ENCODE measurements at places on chromosomes 2 and 18.

DNA sequence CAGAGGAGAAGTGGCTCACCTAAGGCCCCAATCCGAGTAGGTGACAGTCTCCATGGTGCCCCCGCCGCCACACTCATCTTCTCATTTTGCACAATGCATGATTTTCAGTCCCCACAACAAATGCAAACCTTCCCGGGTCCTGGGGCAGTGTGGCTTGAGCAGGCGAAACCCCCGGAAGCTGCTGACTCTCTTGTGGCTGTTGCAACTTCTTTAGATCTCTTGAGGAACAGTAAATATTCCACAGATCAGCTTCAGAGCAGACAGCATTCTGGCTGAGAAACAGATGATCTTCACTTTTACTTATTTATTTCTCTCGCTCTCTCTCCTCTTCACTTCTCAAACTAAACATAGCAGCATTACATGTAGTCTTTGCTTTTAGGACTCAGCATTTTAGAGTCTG, 51.9 kb downstream of the ASAP2 start:
- DNase-seq = no peak

DNA sequence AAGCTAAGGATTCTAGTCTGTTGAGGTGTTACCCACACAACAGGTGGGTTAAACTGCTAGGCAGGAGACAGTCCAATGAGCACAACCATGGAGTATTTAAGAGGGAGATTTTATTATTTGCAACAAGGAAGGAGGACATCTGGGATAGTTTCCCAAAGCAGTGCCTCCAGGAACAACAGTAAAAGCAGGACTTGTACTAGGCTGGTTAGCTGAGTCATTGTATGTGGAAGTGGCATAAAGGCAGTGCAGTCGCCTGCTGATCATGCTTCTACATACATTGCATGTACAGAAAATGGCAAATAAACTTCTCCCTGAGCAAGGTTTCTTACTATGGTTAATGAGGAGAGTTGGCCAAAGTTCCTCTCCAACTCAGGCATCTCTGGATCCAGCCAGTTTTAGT, 46.1 kb upstream of the CYTIP start:
- no peak for DNase-seq

GRCh38 chr2:206765242-206766056, at the start of the genes FASTKD2 and MDH1B:
TSS of gene FASTKD2 (plus strand) at chr2:206765606. CDS start at chr2:206766694, 1,088 bp downstream.
TSS of gene MDH1B (minus strand) at chr2:206765328. CDS start at chr2:206765271, 57 bp downstream.
- peak; percentile 83 for DNase-seq

DNA sequence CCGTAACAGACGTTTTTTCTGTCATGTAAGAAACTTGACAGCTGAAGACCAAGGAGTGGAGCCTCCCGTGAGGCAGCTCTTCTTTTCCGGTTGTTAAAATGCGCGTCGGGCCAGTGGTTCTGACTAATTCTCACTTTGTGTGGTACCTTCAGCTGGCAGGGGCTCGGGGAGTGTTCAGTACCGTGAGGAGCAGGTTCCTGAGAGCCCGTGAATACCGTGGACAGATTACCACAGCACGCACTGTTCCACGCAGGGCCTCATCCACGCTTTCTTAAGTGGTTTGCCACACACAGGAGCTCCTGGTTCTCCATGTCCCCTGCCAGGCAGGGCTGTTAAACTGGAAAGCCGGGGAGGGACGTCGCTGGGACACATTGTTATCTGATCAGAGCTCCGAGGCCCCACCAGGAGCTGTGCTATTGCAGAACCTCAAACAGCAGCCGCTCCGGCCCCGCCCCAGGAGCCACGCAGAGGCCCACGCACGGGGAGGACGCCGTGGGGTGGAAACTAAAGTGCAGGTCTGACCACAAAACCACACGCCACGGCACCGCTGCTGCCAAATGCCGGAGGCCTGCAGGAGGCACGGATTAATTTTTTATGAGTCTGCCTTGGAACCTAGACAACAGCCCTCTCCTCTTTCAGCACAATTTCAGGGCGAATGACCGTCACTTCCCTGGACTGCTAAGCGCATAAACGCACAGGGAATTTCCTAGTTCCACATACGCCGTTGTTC, 43.3 kb downstream of the NFATC1 start:
- DNase-seq = peak; percentile 14

- peak; percentile 13 for DNase-seq
Observed at GRCh38 chr2:175366815-175367214, 185.3 kb upstream of the ATP5MC3 start.

DNA sequence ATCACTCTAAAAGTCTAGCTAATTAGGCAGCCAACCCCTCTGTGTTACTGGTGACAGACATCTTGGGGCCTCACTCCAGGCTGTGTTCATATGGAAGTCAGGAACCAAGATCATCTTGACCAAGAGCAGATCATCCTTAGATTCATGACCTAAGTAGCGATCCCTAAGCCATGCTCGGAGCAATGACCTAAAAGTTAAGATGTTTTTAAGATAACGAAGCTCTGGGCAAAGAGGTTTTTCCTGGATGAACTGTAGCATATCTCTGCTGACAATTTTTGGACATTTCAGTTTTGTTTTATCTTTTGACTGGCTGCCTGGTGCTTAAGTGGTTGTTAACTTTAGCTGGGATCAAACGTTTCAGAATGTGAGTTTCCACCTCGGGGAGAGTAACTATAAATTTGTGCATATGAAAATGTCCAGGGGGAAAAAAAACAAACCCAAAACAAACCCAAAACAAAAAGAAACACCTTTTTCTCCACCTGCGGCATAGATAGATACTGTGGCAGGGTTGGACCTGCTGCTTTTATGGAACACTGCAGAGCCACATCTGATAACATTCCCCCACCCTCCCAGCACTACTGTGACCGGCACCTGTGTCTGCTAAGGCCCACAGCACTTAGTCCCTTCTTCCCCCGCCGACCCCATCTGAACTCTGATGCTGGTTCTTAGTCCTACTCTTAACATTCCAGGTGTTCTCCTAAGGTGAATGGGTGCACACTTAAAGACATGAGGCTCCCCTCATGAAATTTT, 45.5 kb downstream of the EPAS1 start:
- DNase-seq = no peak

GRCh38 chr2:106140913-106141312, 53.2 kb downstream of the UXS1 start:
- DNase-seq = no peak

DNA sequence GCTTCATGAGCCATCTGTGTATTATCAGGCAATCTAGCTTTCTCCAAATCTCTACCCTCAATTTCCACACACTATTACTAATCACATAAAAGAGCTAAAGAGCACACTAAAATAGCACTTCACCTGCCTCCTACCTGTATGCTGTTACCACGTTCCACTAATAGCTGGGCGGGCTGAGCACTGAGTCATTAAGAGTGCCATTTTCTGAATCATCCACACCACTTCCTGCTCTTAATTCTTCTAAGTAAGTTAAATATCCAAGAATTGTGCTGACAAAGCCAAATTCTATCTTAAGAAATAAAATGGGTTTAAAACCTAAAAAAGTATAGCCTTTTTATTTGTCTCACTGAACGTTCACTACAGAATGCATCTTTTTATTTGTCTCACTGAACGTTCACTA, 35.7 kb downstream of the NOL10 start:
- peak; percentile 37 for DNase-seq

- no peak for DNase-seq
Observed at GRCh38 chr18:23673725-23674124, 11.0 kb upstream of the ANKRD29 start.

DNA sequence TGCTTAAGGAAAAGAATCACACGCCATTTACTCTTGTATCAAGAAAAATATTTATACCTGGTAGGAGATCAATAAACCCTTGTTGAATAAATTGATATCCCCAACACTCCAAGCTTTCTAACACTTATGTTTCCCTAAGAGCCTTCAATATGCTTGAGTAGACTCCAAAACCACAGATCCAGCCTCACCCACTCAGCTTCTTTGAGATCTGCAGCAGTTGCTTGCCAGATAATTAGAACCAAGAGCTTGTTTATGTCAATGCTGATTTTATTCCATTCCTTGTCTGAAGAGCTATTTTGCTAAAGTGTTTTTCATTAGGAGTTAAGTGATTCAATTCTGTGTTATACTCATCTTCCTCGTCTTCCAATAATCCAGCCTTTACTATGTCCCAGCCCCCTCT, 26.3 kb upstream of the CRIM1 start:
- DNase-seq = no peak

DNA sequence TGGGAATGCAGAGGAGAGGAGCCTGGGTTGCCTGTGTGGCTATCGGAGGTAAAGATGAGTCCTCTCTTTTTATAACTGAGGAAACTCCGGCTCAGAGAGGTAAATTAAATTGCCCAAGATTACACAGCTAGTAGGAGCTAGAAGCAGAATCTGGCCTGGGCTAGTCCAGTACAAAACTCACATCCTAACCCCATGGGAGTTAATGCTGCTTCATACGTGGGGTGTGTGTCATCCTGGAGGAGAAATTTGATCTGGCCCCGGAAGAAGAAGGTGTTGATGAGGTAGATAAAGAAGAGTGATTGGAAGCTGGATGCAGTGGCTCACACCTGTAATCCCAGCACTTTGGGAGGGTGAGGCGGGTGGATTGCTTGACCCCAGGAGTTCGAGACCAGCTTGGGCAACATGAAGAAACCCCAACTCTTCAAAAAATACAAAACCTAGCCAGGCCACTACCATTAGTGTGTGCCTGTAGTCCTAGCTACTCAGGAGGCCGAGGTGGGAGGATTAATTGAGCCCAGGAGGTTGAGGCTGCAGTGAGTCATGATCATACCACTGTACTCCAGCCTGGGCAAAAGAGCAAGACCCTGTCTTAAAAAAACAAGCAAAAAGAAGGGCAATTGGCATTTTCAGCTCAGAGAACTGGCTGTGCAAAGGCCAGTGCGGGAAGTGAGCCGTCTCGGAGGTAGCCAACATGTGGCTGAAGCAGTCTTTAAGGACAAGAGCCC, 33.7 kb downstream of the CTIF start:
- no peak for DNase-seq

DNA sequence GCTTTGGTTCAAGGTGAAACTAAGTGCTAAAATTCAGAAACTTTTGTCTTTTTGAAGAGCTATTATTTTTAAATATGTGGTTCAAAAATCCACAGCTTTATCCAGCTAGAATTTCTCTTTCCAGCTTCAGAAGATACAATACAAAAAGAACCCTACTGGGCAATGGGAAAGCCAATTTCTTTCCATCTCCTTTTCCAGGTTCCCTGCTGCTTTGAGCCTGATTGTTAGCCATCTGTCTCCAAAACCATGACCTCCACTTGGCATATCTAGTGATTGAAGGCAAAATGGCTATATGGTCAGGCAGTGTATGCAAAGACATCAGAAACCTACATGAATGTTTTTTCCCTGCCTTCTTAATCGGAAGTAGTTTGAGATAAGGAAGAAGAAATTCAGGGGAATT, 134.1 kb downstream of the KCNH7 start:
- no peak for DNase-seq

DNA sequence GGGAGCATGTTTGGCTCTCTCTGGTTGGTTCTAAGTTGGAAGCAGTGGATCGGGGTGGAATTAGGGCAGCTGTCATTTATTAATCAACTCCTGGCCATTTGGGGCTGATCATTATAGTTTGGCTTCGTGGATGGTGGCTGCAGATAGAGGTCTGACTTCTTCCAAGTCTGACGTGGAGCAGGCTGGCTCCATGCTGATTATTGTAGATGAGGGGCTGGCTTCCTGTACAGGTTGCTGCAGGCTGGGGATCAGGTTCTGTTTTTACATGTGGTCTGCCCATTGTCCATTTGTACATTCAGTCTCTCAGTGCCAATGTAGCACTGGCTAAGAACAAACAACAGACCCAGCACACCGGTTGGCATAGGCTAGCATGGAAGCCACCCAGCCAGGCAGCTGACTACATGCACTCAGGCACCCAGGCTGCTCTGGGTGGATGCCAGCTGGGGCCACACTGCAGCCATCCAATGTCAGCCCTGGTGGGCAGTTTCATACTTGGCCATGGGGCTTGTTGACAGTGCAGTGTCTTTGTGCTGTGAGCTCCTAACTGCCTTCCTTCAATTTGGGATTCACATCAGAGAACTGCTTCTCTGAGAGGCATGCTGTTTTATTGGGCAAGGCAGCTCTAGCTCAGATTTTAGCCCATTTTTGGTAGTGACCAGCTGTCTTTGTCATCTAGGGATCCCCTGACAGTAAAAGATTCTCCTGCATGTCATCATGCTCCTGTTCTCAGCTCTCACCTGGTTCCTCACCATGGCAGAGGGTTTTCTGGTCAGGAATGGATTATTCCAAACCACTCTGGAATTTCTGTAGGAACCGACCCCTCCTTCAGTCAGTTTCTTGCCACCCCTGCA, 25.4 kb downstream of the NPAS2 start:
- DNase-seq = no peak

DNA sequence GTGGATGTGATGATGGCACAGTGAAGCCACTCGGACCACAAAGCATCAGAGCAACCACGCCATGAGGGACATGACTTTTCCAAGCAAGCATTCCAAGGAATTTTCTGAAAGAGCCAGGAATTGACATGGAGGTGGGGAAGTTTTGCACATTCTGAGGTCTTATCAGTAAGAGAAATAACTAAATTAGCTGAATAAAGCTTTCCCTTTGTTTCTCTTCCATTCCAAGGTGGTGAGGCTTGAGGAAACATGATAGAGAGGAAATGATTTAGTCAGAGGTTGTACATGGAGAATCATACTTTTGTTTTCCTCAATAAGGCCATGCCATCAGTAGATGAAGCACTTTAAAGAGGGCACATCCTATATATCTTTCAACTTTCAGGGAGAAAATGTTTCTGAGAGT, 115.7 kb upstream of the MMADHC start:
- DNase-seq = no peak

GRCh38 chr2:180057706-180058412, 50.8 kb upstream of the CWC22 start:
- no peak for DNase-seq

DNA sequence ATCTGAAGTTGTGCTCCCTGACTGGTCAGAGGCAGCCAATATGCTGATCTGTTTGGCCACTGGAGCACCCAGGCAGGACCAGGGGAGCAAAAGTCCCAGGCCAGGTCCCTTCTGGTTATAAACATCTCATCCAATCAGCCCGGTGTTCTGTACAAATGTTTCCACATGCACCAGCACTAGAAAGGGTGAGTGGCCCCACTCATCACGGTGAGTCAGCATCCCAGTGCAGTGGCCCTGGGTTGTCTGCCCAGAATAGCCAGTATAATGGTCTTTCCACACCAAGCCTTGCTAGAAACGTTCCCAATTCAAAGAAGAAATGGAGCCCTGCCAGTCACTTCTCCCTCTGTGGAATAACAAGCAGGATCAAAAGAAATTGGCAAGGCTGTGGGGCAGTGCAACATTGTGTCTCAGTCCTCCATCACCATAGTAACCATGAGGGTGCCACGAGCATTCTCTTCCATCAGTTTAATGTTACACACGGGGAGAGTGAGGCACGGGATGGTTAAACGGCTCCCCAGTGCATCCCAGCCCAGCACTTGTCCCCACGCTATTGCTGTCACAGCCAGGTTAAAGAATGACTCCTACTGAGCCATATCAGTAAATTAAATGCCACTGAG, 174.9 kb downstream of the SEPTIN10 start:
- no peak for DNase-seq
